ENCODE measurements at places on chromosomes 3 and 15.

DNA sequence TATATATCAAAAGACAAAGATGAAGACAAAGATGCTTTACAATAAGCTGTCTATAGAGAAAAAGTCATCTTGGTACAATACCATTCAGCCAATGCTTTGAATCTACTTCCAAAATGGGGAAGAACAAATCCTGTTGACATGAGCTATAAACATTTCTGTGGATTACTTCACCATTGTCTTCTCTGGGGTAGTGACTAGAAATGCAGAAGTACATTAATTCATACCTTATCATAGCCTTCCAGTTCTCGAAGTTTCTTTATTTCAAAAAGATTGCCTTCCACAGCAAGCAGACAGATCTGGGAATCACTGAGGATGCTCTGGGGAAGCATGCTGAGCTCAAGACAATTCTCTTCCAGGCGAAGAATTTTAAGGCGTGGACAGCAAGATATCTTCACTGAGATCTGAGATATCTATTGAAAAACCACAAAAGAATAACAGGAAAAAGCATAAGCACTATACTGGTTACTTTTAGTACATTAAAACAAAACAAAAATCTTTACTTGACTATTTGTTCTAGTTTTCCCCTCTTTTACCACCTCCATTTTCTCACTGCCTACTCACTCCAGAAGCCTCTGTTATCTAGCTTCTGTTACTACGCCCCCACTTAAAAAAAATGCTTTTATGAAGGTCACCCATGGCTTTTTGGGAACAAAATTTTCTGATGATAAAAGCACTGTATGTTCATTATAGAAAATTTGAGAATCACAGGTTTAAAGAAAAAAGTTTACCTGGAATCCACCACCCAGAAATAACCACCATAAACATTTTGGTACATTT is 3.6 kb downstream of the LRRC57 start:
- DNase-seq, result no peak

DNA sequence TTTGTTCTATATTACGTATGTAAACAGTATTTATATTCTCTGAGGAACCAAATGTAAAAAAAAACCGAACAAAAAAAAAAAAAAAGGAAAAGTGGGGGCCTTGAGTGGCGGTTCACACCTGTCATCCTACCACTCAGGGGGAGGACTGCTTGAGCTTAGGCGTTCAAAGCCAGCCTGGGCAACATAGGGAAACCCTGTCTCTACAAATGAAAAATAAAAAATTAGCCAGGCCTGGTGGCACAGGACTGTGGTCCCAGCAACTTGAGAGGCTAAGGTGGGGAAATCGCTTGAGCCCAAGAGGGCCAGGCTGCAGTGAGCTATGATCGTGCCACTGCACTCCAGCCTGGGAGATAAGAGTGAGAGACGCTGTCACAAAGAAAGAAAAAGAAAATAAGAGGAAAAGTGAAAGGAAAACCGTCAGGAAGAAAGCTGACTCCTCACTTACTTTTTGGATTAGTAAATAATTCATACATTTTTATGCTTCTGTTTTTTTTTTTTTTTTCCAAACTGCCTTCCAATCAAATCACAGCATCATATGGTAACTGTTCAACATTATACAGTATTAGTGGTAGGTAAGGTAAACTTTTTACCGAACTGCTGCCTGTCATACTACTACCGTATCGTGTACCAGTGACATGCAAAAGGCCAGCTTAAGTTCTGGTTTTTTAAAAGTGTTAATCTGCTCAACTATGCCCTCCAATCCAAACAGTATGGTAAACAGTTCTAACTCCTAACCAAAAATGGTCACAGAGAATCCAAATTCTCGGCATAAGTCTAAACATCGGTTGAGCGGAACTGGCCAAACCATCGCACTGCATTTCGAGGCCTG is 1.2 kb downstream of the PHC3 start:
- DNase-seq, result no peak

DNA sequence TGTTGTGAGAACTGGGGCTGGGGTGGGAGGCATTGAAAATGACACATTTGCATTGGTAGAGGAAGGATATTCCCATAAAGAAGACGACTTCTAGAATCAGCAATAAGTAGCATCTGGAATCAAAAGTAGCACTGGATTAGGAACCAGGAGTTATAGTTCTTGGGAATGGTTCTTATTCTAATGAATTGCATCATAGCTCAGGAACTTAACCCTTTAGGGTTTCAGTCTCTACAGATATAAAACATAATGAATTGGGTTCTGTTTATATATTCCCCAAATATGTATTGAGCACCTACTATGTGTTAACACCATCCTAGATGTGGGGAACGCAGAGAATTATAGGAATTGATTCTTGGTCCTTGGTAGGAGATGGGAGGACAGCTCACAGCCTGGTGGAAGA is 16.3 kb upstream of the SNRK start:
- DNase-seq, result no peak

DNA sequence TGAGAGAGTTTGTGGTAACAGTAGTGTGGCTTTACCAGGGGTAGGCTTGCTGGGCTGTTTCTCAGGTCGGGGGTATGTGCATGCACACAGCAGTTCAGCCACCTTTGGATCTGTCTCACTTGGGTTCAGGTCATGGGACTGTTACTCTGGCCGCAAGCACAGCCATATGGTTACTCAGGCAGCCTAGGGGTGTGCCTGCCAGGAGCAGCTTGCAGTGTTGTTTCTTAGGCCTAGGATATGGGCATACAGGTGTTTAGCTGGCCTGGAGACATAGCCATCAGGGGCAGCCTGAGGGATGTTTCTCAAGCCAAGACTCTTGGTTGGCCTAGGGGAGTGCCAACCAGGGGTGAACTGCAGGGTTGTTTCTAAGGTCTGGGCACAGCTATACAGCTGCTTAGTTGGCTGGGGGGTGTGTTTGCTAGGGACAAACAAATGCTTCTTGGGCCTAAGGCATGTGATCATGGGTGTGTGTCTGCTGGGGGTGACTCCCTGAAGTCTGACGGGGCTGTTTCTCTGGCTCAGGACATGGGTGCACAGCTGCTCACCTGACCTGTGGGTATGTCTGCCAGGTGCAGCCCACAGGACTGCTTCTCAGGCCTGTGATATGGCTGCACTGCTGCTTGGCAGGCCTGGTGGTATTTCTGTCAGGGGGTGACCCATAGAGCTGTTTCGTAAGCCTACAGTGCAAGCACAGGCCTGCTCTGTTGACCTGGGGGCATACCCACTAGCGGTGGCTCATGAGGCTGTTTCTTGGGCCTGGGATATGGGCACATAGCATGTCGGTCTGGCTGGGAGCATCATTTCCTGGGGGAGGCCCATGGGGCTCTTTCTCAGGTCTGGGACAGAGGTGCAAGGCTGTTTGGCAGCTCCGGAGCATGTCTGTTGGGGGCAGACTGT is 168.0 kb upstream of the THRB start:
- no peak for DNase-seq

DNA sequence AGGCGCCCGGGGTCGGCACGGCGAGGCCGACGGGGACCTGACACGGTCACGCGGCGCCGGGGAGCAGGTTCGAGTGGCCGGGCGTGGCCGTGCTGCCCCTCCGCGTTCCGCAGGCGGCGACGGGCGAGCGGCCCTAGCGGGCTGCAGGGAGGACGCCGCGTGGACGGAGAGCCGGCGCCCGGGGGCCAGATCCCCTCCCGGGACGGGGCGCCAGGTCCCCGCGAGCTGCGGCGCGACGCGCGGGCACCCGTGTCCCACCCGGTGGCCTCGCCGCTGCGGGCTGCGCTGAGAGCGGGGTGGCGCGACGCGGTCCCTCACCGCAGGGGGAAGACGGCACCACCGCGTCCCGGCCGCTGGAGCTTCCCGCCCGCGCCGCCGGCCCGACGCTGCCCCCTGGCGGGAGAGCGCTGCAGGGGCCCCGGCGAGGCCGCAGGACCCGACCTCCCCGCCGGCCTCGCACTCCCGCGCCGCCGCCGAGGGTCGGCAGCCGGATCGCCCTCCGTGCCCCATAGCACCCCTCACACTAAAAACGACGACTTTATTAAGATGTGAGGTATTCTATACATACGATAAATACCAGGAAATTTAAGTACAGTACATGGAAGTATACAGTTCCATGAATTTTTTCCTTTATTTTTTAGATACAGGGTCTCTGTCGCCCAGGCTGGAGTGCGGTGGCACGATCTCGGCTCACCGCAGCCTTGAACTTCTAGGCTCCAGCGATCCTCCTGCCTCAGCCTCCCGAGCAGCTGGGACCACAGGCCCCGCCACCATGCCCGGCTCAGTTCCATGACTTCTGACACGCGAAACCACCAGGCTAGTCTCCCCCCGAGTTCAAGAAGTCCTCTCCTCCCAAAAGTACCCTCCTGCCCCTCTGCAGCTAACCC is 1.3 kb upstream of the PIGZ start:
- peak; percentile 49 for DNase-seq

DNA sequence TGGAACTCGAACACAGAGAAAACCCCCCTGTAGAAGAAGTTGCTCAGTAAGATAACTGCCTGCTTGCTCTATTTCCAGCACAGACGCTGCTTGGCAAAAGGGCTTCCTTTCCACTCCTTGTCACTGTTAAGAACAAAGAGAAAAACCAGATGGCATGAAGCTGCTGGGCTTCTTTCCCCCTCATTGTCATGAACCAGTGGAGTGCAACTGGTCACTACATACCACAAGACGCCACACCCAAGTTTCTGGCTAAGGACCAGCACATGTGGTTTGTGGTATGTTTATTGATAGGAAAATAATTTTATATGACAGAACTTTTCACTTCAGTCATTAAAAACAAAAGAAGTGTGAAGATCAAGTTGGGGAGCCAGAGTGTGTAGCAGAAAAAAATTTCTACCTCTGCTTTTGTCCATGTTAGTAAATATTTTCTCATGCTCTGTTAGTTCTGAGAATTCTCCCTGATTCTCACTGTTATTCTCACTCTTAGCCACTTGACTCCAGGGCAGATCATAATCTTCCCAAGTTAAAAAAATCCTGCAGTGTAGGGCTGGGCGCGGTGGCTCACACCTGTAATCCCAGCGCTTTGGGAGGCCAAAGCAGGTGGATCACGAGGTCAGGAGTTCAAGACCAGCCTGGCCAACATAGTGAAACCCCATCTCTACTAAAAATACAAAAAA is 37.9 kb downstream of the CLK3 start:
- no peak for DNase-seq

- no peak for DNase-seq
Measured at GRCh38 chr3:125136515-125136914, 76.0 kb downstream of the SLC12A8 start.

DNA sequence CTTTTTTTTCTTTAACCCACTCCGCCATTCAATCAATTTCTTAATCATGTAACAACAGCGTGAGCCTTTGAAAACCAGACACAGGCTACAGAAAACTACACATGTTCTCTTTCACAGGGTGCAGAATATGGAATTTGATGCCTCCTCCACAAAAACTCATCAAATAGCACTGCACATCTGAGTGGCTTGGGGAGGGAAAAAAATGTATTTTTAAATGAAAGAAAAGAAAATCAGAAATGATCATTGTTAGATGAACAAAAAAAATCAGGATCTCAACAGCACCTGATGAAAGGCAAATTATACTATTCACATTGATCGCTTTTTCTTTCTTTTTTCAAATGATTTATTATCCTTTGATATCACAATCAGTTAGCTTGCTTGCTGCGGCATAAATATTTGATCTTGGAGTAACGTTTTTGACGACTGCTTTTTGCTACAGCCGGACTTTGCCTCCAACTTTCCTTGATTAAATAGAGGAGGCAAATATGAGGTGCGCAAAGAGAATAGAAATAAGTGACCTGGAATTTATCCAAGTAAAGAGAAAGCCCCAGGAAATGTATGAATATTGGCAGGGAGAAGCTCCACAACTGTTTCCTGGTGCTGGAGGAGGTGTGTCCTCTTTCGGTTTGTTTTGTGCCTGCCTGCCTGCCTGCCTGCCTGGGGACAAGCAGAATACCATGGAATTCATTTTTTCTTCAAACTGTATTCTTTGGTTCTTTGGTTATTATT is 63.1 kb downstream of the EDEM1 start:
- no peak for DNase-seq

DNA sequence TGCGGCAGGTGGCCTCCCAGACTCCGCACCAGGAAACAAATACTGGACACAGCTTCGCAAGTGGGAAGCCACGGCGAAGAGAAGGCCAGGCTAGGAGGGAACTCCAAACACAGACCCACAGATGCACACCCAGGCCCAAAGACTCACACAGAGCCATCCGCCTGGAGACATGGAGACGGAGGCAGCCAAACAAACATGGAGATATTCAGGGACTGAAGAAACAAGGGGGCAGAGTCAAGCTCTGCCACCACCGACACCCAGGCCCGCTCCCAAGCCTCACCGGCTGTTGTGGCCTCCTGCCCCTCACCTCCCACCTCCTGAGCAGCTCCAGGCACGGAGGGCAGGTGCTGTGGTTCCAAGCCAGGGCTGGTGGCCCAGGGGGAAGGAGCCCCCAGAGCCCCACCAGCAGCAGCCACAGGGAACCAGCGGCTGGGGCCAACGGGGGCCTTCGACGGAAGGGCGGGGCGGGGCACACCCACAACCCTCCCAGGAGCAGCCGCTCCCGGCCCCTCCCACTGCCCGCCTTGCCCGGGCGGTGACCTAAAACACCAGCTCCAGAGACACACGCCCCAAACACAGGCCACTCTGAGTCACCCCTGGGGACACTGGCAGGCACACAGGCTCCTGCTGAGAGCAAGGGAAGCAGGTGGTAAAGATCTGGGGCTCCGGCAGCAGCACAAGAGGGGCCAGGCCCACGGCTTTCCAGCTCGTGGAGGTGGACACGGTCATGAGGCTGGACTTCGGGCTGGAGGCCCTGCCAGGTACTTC is 31.9 kb downstream of the TNK2 start:
- no peak for DNase-seq

DNA sequence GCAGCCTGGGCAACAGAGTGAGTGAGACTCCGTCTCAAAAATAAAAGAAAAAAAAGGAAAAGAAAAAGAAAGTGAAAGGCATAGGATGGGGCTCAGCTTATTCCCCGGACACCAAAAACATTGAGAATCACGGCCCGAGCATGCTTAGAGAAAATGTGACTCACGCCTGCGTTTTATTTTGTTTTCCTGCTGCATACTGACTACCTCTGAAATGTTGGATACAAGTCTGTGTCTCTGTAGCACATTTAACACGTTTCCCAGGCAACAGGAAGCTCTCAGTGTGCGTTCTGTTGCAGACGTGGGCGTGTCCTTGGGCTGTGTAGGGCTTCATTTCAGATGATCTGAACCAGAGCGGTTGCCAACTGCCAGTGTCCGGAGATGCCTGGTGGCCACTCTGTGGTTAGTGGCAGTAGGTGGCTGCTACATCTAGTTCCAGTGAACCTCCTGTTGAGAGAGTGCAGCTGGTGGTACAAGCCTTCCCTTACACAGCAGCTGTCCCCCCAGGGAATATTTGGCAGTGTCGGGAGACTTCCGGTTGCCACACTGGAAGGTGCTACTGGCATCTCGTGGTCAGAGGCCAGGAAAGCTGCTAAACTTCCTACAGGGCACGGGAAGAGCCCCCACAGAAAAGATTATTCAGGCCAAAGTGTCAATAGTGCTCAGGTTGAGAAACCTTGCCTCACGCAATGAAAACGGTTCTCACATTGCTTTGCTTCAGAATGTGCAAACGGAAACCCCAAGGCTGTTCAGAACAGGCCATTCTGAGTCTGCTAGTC is 3.0 kb downstream of the SLC51A start:
- peak; percentile 29 for DNase-seq
